ENCODE measurements at places on chromosomes 11 and 22.
A peak's percentile ranks its signal among the peaks of the same experiment; 100 is the strongest.

DNA sequence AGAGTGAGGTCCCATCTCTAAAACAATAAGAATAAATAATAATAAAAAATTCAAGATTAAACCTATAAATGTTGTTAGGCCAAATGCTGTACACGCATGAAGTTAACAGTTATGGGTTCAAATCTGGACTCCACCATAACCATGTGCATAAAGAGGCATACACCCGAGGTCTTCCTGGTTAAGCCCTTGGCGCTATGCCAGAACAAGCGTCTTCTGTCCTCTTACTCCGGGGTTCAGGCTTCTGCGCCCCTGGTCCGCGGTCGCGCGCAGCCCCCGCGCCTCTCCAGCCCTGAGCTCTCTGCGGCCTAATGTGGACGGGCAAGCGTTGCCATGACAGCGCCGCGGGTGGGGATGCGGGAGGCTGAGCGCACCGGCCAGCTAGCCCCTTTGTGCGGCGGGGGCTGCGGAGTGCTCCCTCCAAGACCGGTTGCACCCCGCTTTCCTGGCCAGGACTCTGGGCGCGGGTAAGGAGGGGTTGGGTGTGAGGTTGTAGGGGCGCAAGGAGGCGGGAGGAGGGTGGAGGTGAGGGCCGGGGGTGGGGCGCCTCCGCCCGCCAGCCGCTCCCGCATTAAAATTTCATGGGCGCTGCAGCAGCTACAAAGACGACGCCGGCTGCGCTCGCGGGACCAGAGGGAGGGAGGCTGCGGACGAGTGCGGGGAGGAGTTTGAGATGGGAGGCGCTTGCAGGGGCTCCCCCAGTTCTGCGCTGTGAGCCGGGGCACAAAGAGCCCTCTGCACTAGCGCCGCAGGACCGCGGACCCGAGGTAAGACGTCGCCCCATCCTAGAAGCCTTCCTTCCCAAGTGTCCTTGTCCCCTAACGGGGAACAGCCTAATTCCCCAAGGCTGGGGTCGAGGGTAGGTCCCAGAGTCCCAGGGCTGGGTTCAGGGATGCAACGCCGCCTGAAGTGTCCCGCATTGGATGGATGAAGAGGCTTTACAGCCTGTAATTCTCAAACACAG is at the start of gene MIAT:
TSS of gene MIAT (plus strand) at position 698 of the 961 bp plus-strand sequence.
- DNase-seq: peak; percentile 45

GRCh38 chr11:47373876-47374719 is 4.2 kb downstream of the SPI1 start:
- DNase-seq: peak; percentile 74

GRCh38 chr11:32602657-32603415 is 19.2 kb downstream of the EIF3M start:
- DNase-seq: no peak

- peak; percentile 50 for DNase-seq
These were observed 596 bp upstream of the TNRC6B start for GRCh38 chr22:40176921-40177737.

DNA sequence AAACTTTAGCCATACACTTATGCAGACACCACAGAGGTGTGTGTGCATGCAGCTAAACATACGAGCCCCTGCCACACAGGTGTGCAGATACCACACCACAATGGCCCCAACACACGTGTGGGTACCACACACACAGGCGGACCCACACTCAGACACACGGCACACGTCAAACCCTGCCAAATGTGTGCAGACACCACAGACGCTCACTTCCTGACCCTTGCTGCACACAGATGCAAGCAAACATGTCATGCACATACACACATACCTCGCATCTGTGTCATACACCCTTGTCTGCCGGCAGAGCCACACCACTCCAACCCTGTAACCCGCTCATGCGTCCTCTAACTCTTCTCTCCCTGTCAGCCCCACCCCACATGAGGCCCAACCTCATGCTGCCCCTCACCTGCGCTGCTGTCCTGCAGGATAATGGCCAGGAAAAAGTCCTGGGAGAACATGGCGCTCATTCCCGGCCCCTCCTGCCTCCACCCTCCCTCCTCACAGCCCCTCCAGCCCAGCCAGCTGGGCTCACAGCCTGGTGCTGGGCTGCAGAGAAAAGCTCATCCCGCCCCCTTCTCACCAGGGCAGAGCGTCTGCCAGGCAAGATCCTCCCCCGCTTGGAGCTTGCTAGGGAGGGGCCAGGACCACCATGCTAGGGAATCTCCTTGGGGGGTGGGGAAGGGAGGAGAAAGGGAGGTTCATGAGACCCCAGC is 14.2 kb downstream of the SMPD1 start:
- DNase-seq: no peak

DNA sequence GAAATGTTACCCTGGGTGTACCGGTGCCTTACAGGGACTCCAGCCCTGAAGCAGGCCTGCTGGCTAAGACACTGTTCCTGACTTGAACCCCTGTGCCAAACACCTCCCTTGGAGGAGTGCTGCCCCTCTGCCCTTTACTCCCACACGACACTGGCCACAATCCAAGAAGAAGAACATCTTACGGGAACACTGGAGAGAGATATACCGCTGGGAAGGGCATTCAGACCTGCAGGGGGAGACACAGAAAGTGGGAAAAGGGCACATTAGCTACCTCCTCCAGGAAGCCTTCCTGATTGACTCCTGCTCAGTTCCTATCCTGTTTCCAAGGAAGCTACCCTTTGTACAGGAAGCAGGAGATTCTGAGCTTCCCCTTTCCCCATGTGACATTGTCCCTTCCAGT is 18.7 kb downstream of the TMPRSS13 start:
- DNase-seq: no peak

GRCh38 chr22:47074105-47074504 is 311.7 kb downstream of the TBC1D22A start:
- DNase-seq: no peak

GRCh38 chr22:43136801-43137200 is 6.4 kb downstream of the MCAT start:
- no peak for DNase-seq

- DNase-seq: no peak
These were observed 36.5 kb upstream of the APLNR start for GRCh38 chr11:57273448-57274058.

DNA sequence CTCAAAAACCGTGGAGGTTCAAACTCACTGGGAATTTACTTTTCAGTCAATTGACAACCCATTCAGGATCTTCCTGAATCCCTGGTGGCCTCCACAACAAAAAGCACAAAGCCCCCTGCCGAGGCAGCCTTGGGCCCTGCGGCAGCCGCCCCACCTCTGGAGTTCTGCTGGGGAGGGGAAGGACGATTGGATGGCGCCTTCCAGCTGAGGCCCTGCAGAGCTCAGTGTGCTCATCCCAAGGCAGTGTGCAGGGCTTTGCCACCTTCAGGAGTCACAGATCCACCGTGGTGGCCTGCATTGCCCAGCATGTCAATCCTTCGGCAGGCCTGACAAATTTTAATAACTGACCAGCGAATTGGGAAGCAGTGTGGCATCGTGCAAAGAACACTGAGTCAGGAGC is 7.4 kb downstream of the ZFTA start:
- DNase-seq: no peak

- DNase-seq: no peak
These were observed 22.8 kb downstream of the THOC5 start for GRCh38 chr22:29530716-29531115.

GRCh38 chr11:118820412-118821357 is 29.7 kb upstream of the DDX6 start:
- no peak for DNase-seq

DNA sequence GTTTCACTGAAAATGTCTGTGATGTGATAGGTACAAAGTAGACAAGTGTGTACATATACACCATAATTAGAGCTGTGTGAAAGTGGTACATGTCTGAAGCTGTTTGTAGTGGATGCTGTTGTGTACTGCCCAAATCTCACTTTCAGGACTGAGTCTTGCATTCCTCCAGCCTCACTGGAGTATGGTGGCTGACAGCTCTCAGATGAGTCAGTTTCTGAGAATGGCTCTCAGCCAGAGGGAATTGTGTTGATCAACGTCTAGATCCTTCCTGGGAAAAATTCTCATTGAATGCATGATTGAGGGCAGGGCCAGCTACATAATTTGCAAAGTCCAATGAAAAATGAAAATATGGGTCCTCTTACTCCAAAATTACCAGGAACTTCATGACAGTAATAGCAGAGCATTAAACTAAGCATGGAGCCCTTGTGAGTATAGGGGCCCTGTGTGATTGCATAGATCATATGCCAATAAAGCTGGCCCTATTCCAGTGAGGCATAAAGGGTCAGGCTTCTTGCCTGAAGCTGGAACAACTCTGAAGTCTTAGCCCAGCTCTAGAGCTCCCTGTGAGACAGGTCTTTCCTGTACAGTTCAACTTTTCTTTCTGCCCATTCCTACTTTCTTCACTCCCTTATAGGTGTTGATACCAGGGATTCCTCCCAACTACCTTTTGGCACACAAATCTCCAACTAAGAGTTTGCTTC is 10.8 kb upstream of the CYP2R1 start:
- DNase-seq: no peak

DNA sequence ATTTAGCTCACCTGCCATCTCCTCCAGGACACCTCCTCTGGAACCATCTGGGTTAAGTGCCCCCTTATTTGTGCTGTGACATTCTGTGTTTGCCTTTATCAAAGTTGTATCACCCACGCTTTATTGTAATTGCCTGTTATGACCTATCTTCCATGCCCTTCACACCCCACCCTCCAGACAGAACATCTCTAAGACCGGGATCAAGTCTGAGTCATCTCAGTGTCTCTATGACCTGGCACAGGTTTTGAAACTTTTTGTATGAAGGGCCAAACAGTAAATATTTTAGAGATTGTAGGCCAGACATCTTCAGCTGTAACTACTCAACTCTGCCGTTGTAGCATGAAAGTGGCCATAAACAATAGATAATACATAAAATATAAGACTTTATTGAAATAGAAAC is 161.8 kb downstream of the SPON1 start:
- no peak for DNase-seq

DNA sequence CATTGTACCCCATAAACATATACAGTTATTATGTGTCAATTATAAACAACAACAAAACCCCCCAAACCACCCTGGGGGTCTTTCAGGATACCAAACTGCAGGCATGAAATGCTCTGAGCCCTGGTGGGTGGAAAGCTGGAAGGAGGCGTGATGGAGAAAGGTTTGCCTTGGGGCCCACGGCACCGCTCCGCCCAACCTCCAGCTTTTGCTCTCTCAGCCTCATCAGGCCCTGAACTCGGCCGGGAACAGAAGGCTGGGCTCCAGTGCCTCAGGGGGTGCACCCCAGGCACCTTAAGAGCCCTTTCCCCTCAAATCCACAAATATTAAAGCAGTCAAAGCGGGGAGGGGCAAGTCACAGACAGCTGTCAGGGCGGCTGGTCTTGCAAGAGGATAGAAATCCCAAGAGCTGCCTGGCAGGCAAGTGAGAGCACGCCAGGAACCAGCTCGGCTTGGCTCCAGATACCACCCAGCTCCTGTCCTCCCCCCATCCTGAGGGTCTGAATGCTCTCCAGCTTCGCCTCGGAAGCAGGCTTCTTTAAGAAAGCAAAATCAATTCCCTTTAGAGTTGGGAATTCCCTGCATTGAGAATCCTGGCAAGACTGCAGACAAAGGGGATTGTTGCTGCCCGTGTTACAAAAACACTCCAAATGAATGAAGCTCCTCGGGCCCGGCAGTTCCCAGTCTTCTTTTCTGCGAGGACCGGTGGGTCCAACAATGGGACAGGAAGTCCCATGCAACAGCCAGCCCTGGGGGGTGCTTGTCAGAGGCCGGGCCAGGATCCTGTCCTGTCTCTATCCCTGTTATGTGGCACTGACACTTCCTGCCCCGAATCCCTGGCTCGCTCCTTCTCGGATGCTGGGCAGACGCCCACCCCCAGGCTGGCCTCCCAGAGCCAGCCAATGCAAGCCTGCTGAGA is 80.8 kb downstream of the NAT10 start:
- no peak for DNase-seq
